LHCN-M2 (cell line): ENCODE measurements at places on chromosomes 13 and 19. TPM values are rescaled to one million over a fixed set of nuclear protein-coding genes. Genes with fewer than 3 reads are reported as not detected.

The SHD gene
- total RNA-seq: 39.4 and 122 TPM in 2 replicates

The ZNF492 gene
- total RNA-seq: not detected in 2 replicates

The ZNF625 gene
- total RNA-seq: 8.6 and 10.6 TPM in 2 replicates

The GPR4 gene
- not detected in 2 replicates for total RNA-seq

The VSTM2B gene
- not detected in 2 replicates for total RNA-seq

The GFY gene
- not detected in 2 replicates for total RNA-seq

The CLIP3 gene
- total RNA-seq: 5.3 and 6.3 TPM in 2 replicates

The SIGLEC5 gene
- total RNA-seq: not detected in 2 replicates

The SUGT1 gene
- total RNA-seq: 46.4 and 49.4 TPM in 2 replicates

The NFIX gene
- total RNA-seq: 9.2 and 13.9 TPM in 2 replicates

- peak; percentile 31 for DNase-seq
Measured at GRCh38 chr19:52343548-52343947, 7.5 kb downstream of the ZNF610 start.

GRCh38 chr19:14363183-14364097 lies 17.8 kb upstream of the ADGRE5 start:
- peak; percentile 52 for DNase-seq

GRCh38 chr19:51737924-51738323 lies 13.8 kb downstream of the FPR1 start:
- DNase-seq: peak; percentile 65

GRCh38 chr19:36100476-36100875 lies 10.5 kb upstream of the OVOL3 start:
- no peak for DNase-seq

DNA sequence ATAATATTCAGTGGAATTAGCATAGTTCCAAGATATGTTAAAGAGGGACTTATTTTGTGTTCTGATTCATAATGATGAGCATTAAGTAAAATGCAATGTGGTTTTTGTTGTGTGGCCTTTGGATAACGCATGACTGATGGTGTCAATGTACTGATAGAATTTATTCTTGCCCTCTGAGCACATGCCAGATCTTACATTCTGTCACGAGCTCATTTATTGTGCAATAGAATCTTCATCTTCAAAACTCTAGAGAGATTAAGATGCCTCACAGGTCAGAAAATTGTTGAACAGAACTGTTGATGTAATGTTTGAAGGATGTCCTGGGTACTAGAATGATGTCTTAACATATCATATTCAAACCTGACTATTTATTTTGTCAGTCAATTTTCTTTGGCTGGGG lies 148.0 kb upstream of the HTR2A start:
- peak; percentile 52 for DNase-seq

GRCh38 chr19:3494559-3494958 lies 5.9 kb downstream of the DOHH start:
- DNase-seq: no peak

DNA sequence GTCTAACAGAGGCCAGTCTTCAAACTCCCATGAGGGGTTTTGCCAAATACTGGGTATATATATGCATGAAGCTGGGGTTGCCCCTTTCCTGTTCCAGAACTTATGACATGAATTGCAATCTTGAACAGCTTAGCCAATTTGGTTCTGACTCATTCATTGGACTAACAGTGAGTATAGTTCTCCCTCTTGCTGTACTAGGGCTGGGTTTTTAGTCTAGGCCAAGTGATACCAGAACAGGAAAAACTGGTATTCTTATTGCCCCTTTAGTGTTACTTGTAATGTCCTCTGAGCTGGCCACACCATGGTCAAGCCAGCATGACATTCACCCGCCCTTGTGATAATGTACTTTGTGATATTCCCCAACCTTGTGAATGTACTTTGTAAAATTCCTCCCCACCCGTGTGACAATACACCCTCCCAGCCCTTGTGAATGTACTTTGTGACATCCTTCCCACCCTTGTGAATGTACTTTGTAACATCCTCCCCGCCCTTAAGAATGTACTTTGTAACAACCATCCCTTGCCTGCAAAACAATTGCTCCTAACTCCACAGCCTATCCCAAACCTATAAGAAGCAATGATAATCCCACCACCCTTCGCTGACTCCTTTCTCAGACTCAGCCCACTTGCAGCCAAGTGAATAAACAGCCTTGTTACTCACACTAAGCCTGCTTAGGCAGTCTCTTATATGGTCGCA lies 26.9 kb downstream of the ZNF846 start:
- no peak for DNase-seq

- no peak for DNase-seq
Measured at GRCh38 chr13:69291292-69291906, 816.2 kb upstream of the ATXN8OS start.

DNA sequence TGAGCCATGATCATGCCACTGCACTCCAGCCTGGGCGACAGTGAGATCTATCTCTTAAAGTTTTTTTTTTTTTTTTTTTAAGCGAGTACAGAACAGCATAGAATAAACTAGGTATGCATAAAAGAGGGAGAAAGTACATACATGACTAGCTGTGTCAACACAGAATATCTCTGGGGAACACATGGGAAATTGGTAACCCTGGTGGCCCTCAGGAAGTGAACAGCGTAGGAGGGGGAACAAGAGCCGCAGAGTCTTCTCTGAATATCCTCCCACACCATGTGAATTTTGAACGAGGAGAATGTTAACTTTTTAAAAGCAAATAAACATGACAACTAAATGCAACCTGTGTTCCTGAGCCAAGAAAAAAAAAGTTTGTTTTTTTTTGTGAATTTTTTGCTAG lies 15.2 kb downstream of the PHLDB3 start:
- DNase-seq: no peak

DNA sequence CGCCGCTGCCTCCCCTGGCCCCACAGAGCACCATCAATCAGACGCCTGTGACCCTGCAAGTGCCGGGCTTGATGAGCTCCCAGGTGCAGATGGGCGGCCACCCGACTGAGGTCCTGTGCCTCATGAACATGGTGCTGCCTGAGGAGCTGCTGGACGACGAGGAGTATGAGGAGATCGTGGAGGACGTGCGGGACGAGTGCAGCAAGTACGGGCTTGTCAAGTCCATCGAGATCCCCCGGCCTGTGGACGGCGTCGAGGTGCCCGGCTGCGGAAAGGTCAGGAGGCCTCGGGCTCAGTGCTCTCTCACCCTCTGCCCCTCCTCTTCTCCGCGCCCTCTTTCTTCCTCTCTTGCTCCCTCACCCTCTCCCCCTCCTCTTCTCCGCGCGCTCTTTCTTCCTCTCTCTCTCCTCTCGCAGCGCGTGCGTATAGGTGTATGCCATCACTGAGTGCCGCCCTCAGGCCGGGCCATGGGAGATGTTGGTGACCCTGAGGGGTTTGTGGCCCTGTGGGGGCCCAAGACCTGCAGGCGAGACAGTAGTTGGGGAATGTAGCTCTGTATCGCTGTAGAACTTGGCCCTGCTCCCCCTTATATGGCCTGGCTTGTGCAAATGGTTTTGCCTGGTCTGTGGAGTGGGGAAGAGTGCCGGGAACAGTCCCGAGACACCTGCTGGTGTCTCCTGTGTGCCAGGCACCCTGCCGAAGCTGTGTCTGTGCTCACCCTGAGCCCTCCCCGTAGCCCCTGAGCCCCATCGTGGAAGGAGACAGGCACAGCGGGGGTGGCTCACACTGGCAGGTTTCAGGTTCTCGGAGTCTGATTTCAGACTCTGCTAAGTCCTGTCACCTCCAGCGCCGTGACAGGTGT lies 5.4 kb upstream of the EPN1 start:
- DNase-seq: no peak

GRCh38 chr13:83281654-83282053 lies 600.6 kb downstream of the SLITRK1 start:
- DNase-seq: peak; percentile 62

DNA sequence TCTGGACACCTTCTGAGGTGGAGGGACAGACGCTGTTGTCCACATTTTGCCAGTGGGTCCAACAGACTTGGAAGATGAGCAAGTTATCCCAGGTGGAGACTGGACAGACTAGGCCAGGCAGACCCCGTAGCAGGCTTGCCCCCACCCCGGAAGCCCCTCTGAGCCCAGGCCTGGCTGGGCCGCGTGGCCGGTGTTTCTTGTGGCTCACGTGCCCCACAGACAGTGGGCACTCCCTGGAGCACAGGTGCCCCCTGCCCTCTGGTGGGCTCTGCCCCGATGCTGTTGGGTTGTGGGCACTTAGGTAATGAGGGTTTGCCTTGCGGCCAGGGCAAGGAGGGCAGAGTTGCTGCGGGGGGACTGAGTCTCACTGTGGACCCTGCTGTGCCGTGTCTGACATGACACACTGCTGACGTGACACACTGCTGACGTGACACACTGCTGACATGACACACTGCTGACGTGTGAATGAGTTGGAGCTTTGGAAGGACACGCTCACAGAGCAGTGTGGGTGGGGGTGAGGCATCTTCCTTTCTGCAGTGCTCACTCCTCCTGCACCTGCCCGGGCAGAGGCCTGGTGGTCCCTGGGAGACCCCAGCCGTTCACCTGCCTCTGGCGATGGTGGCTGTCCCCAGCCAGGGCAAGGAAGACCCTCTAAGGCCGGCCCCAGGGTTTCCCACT lies 25.1 kb downstream of the DOT1L start:
- peak; percentile 31 for DNase-seq

GRCh38 chr19:29299416-29300380 lies 86.7 kb upstream of the UQCRFS1 start:
- no peak for DNase-seq

- DNase-seq: no peak
Measured at GRCh38 chr19:2081873-2082810, 14.0 kb downstream of the MOB3A start.

DNA sequence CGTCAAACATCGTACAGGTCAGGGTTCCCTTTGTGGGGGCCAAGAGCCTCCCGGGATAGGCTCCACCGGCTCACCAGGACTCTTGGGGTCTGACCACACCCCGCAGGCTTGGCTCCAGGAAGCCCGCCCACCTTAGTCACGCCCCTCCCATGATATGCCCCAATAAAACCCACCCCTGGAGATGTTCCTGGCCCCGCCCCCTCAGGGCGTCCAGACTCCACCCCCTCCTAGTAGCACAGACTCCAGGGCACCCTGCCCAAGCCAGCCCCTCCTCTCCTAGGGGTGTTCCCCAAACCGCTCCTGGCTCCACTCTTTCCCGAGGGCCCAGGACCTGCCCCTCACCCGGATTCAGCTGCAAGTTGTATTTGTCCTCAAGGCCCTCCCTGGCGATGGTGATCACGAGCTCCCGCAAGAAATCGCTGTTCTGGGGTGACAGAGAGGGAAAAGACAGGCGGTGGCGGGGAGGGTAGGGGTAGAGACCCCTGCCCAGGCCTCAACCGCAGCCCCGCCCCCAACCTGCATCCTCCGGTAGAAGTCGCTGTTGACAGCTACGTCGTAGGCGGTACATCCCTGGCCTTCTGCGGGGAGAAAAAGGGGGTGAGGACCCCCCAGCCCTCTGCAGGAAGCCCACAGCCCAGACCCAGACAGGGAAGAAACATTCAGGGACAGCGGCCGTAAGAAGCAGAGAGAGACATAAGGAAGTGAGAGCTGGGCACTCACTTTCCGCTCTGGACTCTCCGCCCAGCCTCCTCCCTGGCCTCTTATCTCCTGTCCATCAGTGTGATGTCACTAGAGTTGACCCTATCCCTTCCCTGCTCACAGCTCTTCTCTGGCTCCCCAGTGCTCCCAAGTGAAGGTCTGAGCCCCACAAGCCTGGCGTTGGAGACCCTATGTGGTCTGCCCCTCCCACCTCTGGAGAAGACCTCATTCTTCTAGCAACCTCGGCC lies 3.9 kb downstream of the PIH1D1 start:
- peak; percentile 30 for DNase-seq

- DNase-seq: no peak
Measured at GRCh38 chr19:1445932-1446712, 3.8 kb upstream of the APC2 start.

DNA sequence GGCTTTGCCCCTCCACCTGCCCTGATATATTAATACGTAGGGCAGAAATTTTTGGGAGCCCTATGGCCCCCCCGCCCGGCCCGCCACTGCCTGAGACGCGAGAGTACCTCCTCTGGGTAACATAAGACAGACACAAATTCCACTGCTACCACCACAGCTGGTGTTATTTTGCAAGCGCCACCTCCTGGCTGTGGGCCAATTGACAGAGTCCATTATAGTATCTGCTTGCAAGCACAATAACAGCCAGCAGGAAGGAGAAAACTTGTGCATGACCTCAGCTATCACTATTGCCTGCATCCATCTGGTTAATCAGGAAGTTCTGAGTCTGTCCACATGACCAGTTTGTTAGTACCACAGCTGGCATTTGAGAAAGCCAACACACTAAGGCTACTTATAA lies 25.3 kb upstream of the OR10H2 start:
- peak; percentile 9 for DNase-seq

- no peak for DNase-seq
Measured at GRCh38 chr13:22062478-22063205, 391.8 kb downstream of the FGF9 start.

DNA sequence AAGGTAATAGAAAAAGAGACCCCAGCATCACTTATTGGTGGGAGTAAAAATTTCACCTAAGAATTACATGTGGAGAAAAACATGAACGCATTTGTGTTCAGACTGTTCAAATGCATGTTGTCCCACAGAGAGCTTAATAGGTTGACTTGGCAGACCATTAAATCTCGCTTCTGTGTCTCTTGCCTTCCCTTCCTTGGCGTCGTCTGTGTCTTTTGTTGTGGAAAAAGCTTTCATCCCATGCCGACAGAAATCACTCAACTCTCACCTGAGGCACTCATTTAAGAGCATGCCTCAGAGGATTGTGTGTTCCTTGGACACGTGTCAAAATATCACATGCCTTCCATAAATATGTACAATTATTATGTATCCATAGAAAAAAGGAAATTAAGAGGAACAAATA lies 24.4 kb upstream of the CACNA1A start:
- DNase-seq: no peak

DNA sequence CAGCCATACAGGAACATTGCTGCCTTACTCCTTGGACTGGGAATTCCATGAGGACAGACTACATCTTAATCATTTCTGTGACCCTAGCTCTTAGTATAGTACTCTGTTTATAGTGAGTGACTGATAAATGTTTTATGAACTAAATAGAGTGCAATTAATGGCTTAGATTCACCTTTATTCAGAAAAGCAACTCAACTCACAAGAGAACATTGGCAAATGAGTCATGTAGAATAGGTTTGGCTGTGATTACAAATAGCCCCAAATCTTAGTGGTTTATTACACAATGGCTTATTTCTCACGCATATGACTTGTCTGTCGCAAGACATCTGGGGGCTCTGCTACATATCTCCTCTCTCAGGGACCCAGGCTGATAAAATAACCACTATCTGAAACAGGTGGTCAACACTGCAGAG lies 121.6 kb upstream of the KL start:
- peak; percentile 72 for DNase-seq

GRCh38 chr19:42285541-42285941 lies 16.4 kb upstream of the PRR19 start:
- DNase-seq: no peak

GRCh38 chr13:48038761-48039160 lies 1.2 kb downstream of the NUDT15 start:
- no peak for DNase-seq
